ENCODE measurements at places on chromosomes 12 and 14.
A peak's percentile ranks its signal among the peaks of the same experiment; 100 is the strongest.

DNA sequence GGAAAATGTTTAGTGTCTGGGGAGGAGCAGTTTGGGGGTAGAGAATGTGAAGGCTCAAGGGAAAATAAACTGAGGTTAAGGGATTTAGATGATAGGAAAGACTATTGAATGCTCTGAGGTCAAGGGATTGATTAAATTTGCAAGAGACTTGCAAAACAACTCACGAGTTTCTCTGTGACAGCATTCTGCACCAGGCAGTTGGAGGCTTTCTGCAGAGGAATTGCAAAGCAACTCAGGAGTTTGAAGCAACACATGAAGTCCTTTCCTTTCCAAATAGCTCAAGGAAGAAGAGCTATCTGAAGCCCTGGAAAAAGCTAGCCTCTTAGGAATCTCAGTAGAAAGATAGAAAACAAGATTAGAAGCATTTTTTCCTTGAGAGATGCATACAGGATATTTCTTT lies 23.9 kb downstream of the SLC7A8 start:
- no peak for DNase-seq

- no peak for DNase-seq
Measured at GRCh38 chr14:100539003-100539660, 48.1 kb downstream of the BEGAIN start.

DNA sequence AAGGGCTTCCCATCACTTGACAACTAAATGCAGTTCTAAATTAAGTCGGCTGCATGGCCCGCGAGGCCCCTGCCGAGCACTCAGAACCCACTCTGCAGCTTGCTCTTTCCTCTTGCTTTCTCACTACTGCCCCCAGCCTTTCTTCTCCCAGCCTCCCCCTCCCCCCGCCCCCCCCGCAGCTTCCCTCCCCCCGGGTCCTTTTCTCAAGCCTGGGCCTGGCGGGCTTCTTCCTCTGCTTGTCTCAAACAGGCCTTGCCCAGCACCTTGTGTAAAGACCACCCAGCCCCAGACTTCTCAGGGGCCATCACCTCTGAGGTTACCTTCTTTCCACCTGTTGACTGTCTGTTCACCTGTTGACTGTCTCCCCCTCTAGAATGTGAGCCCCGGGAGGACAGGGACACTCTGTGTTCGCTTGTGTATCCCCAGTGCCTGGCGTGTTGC lies 1.1 kb downstream of the CYP46A1 start:
- DNase-seq, result no peak

GRCh38 chr12:45655186-45655585 lies 74.3 kb upstream of the ARID2 start:
- DNase-seq, result peak; percentile 59

- DNase-seq, result no peak
Measured at GRCh38 chr14:105026802-105027563, 6.1 kb upstream of the CDCA4 start.

- DNase-seq, result no peak
Measured at GRCh38 chr12:570435-570920, 92.8 kb downstream of the NINJ2 start.

DNA sequence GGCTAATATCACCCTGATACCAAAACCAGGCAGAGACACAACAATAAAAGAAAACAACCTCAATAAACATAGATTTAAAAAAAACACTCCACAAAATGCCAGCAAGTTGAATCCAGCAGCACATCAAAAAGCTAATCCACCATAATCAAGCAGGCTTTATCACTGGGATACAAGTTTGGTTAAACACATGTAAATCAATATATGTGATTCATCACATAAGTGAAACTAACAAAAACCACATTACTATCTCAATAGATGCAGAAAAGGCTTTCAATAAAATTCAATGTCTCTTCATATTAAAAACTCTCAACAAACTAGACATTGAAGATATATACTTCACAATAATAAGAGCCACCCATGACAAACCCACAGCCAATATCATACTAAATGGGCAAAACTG lies 17.0 kb upstream of the TAS2R14 start:
- DNase-seq, result no peak

Measured in CD4-positive, alpha-beta T cell treated with Interleukin-4 for 4 hours (primary cell).